Activated CD4-positive, alpha-beta memory T cell treated with anti-CD3 and anti-CD28 coated beads, Interleukin-2, amount 10 ng/mL, durations not matched to agents 7 days and 5 days (primary cell): ENCODE measurements at places on chromosomes 12 and 14. TPM values are rescaled to one million over a fixed set of nuclear protein-coding genes. Genes with fewer than 3 reads are reported as not detected.

ACOT6 gene
- total RNA-seq, result not detected

NEUROD4 gene
- total RNA-seq, result not detected

NT5DC3 gene
- total RNA-seq, result 3.2 TPM

SLC48A1 gene
- total RNA-seq, result 19.4 TPM

SMOC1 gene
- not detected for total RNA-seq

RIPK3 gene
- 38.0 TPM for total RNA-seq

NRIP2 gene
- not detected for total RNA-seq

NPFF gene
- total RNA-seq, result not detected

CLEC9A gene
- not detected for total RNA-seq

ESRRB gene
- 0.05 TPM for total RNA-seq

ZNF605 gene
- 7.2 TPM for total RNA-seq

DNA sequence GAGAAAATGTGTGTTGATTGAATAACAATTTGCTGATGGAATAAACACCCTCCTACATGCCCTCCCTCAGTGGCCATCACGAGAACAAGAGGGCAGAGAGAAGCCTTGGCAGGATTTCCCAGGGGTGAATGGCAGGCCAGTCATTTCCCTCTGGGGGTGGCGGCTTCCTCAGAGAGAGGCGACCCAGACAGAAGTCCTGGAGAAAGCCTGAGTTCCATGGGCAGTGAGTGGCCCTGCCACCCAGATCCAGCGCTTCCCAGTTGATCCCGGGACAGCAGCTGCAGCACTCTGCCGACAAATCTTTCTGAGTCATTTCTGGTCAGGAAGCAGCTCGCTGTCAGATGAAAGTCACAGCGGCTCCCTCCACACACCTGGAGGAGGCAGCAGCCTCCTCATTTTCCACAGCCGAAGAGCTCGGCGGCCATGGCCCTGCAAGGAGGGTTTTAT, 123.0 kb downstream of the SCARB1 start:
- DNase-seq, result no peak
- H3K4me3 ChIP-seq, result no peak overlapping the region
- no peak overlapping the region for H3K27ac ChIP-seq
- peaks cover 37% of the 10 kb centered on the region for H3K27me3 ChIP-seq
- no peaks in the 10 kb centered on the region for H3K36me3 ChIP-seq
- peaks cover 3% of the 10 kb centered on the region for H3K4me1 ChIP-seq

GRCh38 chr12:52327052-52327829, 6.0 kb upstream of the KRT83 start:
- H3K27ac ChIP-seq, result peak overlapping the region; percentile 13
- H3K36me3 ChIP-seq, result no peaks in the 10 kb centered on the region
- H3K27me3 ChIP-seq, result peaks cover 34% of the 10 kb centered on the region
- no peak overlapping the region for H3K4me3 ChIP-seq

- no peaks in the 10 kb centered on the region for H3K36me3 ChIP-seq
- H3K4me3 ChIP-seq, result no peak overlapping the region
- H3K27ac ChIP-seq, result no peak overlapping the region
- no peak for DNase-seq
These were observed 45.6 kb downstream of the ABCC9 start for GRCh38 chr12:21895651-21896050.

DNA sequence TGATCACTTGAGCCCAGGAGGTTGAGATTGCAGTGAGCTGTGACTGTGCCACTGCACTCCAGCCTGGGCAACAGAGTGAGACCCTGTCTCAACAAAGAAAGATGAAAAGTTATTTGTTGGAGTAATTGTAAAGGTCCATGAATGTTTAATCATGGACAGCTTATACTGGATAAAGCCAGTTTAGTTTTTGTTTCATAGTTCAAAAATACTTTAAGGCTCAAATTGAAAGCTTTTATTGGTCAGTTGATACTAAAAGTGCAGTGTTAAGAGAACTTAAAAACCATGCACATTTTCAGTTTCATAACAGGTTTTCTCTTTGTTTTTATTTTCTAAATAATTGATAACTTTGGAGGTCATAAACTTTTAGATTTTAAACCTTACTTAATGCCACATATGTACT, 108.4 kb downstream of the MON2 start:
- no peaks in the 10 kb centered on the region for H3K27me3 ChIP-seq
- peaks cover 14% of the 10 kb centered on the region for H3K36me3 ChIP-seq
- H3K4me1 ChIP-seq, result no peaks in the 10 kb centered on the region
- H3K4me3 ChIP-seq, result no peak overlapping the region
- no peak for DNase-seq

DNA sequence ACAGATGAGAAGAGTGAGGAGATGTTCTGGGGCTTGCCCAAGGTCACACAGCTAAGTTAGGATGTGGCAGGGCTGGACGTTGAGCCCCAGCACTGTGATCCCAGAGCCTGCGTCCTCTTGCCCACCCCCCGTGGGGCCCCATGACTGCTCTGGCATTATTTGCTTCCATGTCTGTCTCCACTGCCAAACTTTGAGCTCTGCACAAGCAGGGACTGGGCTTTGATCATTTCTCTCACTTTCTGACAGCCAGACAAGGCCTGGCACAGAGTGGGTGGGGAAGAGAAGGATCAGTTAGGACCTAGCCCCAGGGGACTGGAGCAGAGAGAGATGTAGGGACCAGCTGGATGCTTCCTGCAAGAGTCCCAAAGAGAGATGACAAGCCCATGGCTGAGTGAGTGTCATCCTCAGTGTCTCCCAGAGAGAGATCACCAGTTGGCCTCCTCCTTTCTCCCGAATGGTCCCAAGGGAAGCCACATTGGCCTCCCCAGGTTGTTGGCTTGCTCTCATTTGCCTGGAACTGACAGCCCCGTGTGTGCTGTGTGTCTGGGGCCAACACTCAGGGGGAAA, 126.7 kb upstream of the PWP1 start:
- no peak overlapping the region for H3K4me3 ChIP-seq
- no peak for DNase-seq
- H3K27me3 ChIP-seq, result no peaks in the 10 kb centered on the region
- no peaks in the 10 kb centered on the region for H3K4me1 ChIP-seq

DNA sequence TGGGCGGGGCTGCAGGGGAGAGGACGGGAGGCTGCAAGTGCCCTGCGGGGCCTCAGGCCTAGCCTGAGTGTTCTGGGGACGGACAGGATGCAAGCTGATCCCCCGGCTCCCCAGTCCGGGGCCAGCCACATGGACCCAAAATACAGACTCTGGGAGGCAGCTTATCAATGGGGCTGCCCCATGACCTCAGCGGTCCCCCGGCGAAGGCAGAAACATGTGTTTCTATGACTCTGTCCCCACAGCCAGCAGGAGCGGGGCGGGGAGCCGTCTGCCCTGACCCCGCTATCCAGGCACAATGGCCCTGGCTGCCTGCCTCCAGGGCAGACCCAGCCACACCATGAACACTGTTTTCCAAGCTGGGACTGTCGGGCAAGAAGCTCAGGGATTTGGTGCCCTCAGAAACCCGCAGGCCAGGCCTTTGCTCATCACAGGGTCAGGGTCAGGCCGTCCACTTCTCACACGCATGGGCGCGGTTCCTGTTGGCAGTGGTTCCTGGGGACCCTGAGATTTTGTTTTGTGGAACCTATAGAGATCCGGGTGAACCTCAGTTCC, 75.0 kb downstream of the RFLNA start:
- H3K4me1 ChIP-seq, result no peaks in the 10 kb centered on the region
- no peak overlapping the region for H3K4me3 ChIP-seq
- no peaks in the 10 kb centered on the region for H3K36me3 ChIP-seq
- no peak for DNase-seq
- H3K27me3 ChIP-seq, result no peaks in the 10 kb centered on the region

DNA sequence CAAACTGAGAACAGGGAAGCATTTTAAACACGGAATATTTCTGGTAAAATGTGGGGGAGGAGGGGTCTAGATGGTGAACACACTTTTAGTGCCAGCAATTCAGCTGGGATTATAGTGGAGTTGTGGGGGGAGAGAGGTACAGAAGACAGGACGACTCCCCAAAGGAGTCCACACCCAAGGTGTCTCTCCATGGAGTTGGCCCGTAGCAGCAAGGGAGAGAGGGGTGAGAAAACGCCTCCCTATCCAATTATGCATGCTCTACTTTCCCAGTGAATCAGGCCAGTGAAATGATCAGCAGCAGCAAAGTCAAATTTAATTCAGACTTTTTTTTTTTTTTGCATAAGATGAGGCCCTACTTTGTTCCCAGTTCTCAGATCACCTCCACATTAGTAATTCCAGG, 38.6 kb downstream of the BTG1 start:
- H3K27me3 ChIP-seq, result no peaks in the 10 kb centered on the region
- H3K4me1 ChIP-seq, result peaks cover 19% of the 10 kb centered on the region

GRCh38 chr12:110785240-110785639, 42.5 kb upstream of the PPP1CC start:
- H3K27me3 ChIP-seq, result no peaks in the 10 kb centered on the region
- no peak overlapping the region for H3K27ac ChIP-seq

DNA sequence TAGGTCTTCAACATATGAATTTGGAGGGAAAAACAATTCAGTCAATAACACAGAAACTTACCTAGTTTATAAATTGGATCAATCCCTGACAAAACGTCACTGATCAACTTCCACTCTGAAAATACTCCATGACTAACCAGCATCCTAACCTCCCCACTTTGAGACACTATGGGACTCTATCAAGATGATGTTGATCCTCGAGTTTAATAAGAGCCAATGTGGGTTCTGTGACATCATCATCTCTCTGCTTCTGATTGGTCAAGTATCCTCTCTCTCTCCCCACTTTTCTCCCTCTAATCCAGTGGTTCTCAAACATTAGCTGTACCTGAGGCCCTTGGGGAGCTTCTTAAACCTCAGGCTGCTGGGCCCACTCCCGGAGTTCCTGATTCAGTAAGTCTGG, at the start of gene SMCO2:
Gene SMCO2 (plus strand): TSS at position 301 of the 400 bp plus-strand sequence. CDS start 23,896 bp downstream, outside the sequence.
- H3K36me3 ChIP-seq, result peaks cover 2% of the 10 kb centered on the region
- no peak within 1 kb of the TSS for H3K4me3 ChIP-seq
- H3K27me3 ChIP-seq, result peaks cover 3% of the 10 kb centered on the region
- no peak within 1 kb of the TSS for H3K27ac ChIP-seq
- DNase-seq, result no peak

- no peak overlapping the region for H3K4me3 ChIP-seq
- peaks cover 58% of the 10 kb centered on the region for H3K4me1 ChIP-seq
- H3K27me3 ChIP-seq, result no peaks in the 10 kb centered on the region
- no peak overlapping the region for H3K27ac ChIP-seq
These were observed 28.7 kb downstream of the MLXIP start for GRCh38 chr12:122107261-122107660.

GRCh38 chr14:23252006-23252405, 14.3 kb downstream of the RNF212B start:
- DNase-seq, result no peak
- no peaks in the 10 kb centered on the region for H3K4me1 ChIP-seq
- H3K27me3 ChIP-seq, result peaks cover 27% of the 10 kb centered on the region
- no peak overlapping the region for H3K4me3 ChIP-seq
- no peak overlapping the region for H3K27ac ChIP-seq

GRCh38 chr12:68536885-68537485, 73.7 kb upstream of the RAP1B start:
- peaks cover 4% of the 10 kb centered on the region for H3K36me3 ChIP-seq
- no peak overlapping the region for H3K4me3 ChIP-seq
- DNase-seq, result no peak

- no peaks in the 10 kb centered on the region for H3K36me3 ChIP-seq
- H3K27ac ChIP-seq, result no peak overlapping the region
- H3K27me3 ChIP-seq, result no peaks in the 10 kb centered on the region
- H3K4me1 ChIP-seq, result no peaks in the 10 kb centered on the region
- no peak for DNase-seq
- no peak overlapping the region for H3K4me3 ChIP-seq
These were observed 78.6 kb downstream of the SLC15A5 start for GRCh38 chr12:16198884-16199283.

- H3K36me3 ChIP-seq, result no peaks in the 10 kb centered on the region
- H3K4me3 ChIP-seq, result no peak overlapping the region
- DNase-seq, result peak; percentile 27
- no peak overlapping the region for H3K27ac ChIP-seq
These were observed 21.0 kb upstream of the RNASE2 start for GRCh38 chr14:20934148-20934762.

DNA sequence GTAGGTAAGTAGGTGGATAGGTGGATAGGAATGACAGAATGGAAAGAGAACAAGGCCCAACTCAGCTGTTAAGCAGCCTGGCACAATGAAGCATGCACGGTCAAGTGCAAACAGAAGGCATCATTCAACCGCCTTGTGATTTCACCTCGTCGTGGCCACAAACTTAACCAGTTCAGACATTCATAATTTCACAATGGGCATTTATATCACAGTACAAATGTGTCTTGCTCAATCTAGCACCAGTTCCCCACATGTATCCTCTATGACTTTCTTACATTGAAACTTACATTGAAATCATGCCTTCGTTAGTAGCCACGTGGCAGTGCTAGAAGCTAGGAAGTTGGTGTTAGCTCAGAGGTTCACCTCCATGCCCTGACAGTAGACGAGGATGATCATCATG, 207.5 kb downstream of the ETV6 start:
- peaks cover 15% of the 10 kb centered on the region for H3K4me1 ChIP-seq
- no peak for DNase-seq
- no peak overlapping the region for H3K4me3 ChIP-seq
- peaks cover 61% of the 10 kb centered on the region for H3K36me3 ChIP-seq
- H3K27ac ChIP-seq, result no peak overlapping the region

- H3K27me3 ChIP-seq, result peaks cover 8% of the 10 kb centered on the region
- DNase-seq, result no peak
- H3K36me3 ChIP-seq, result no peaks in the 10 kb centered on the region
- H3K4me3 ChIP-seq, result no peak overlapping the region
- no peaks in the 10 kb centered on the region for H3K4me1 ChIP-seq
These were observed 156.5 kb upstream of the RMST start for GRCh38 chr12:97306147-97306546.

- peaks cover 39% of the 10 kb centered on the region for H3K27me3 ChIP-seq
- no peak overlapping the region for H3K4me3 ChIP-seq
- H3K27ac ChIP-seq, result no peak overlapping the region
- peaks cover 9% of the 10 kb centered on the region for H3K4me1 ChIP-seq
- no peaks in the 10 kb centered on the region for H3K36me3 ChIP-seq
These were observed 170.1 kb upstream of the FKBP4 start for GRCh38 chr12:2624543-2625288.

- H3K4me3 ChIP-seq, result no peak overlapping the region
- no peak for DNase-seq
- peak overlapping the region; percentile 28 for H3K27ac ChIP-seq
These were observed 34.1 kb downstream of the CHST11 start for GRCh38 chr12:104490850-104491249.

- no peak overlapping the region for H3K27ac ChIP-seq
- no peak for DNase-seq
- no peaks in the 10 kb centered on the region for H3K36me3 ChIP-seq
These were observed 32.0 kb downstream of the LRIG3 start for GRCh38 chr12:58888131-58888783.

- H3K36me3 ChIP-seq, result no peaks in the 10 kb centered on the region
- H3K27ac ChIP-seq, result no peak overlapping the region
These were observed 124.8 kb downstream of the SAMD4A start for GRCh38 chr14:54691525-54692283.

GRCh38 chr12:57896434-57897201, 44.7 kb upstream of the ATP23 start:
- H3K4me3 ChIP-seq, result peak overlapping the region; percentile 42
- no peaks in the 10 kb centered on the region for H3K36me3 ChIP-seq
- H3K4me1 ChIP-seq, result peaks cover 60% of the 10 kb centered on the region
- H3K27me3 ChIP-seq, result peaks cover 3% of the 10 kb centered on the region
- DNase-seq, result no peak
